ENCODE measurements at places on chromosomes 3 and 15.

DNA sequence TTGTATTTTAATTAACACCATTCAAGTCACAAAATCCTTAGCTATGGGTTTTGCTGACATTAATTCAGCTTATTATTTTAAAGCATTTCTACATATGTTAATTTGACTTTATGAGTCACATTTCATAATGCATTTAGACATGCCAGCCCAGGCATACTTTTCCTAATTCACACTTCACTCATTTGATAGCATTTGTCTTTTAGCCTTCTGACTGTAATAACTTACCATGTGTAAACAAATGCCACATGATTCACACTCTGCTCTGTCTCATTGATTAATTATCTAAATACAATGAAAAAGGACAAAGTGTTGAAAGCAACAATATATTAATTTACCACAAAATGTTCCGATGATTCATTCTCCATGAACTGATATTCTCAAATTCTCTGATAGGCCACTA, 927.8 kb upstream of the EPHA6 start:
- DNase-seq = no peak

- DNase-seq = no peak
Measured at GRCh38 chr3:175386630-175387029, 527.5 kb downstream of the NAALADL2 start.

DNA sequence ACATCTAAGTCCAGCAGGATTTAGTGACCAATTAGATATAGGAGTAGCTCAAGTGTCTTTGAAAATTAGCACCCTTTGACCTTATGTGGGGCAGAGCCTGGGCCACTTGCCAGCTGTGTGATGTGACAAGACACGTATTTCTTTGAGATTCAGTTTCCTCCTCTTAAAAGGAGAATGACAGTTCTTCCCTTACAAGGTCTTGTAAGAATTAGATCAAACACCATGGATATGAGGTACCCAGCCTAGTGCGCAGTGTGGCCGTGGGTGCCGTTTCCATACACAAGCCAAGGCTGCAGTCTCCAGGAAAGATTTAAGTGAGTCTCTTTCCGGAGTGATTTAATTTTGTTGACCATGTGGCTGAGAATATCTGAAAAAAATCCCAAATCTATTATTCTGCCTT, 46.3 kb downstream of the ARHGAP31 start:
- DNase-seq = no peak

- DNase-seq = no peak
Measured at GRCh38 chr3:18618723-18619122, 193.6 kb upstream of the SATB1 start.

Data from stimulated activated CD8-positive, alpha-beta memory T cell treated with anti-CD3 and anti-CD28 coated beads, Interleukin-4, amount 100 ng/mL, for 24 hours (primary cell).